ENCODE measurements at places on chromosomes 7 and 10. TPM values are rescaled to one million over a fixed set of nuclear protein-coding genes. Genes with fewer than 3 reads are reported as not detected.

GRCh38 chr7:1227071-1227804, 5.4 kb upstream of the UNCX start:
- H3K4me3 ChIP-seq: no peak overlapping the region
- no peak overlapping the region for H3K27ac ChIP-seq
- no peaks in the 10 kb centered on the region for H3K4me1 ChIP-seq
- no peaks in the 10 kb centered on the region for H3K36me3 ChIP-seq
- H3K27me3 ChIP-seq: peaks cover 89% of the 10 kb centered on the region

DNA sequence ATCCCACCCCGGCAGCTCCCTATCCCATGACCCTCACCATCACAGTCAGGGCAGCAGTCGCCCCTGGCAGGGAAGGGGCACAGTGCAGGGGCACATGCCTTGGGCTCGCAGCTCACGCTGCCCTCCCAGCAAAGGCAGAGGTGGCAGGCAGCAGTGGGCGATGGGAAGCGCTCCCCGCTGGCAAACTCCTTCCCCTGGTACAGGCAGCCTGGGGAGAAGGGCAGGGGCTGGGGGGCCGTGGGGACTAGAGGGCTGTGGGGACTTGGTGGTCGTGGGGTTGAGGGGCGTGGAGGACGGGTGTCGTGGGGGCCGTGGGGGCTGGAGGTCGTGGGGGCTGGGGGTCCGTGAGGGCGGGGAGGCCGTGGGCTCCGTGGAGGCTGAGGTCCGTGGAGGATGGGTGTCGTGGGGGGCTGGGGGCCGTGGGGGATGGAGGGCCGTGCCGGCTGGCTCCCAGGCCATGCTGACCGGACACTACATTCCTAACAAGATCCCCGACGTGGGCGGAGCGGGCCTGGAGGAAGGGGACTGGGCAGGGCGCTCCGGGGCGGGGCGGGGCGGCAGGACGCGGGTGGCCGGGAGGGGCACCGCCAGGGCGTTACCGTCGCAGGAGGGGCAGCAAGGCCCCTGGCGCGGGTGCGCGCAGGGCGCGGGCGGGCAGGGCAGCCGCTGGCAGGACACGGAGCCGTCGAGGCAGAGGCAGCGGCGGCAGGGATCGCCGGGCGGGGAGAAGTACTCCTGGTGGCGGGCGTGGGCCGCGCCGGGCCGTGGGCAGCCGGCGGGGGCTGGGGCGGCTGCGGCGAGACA, 20.0 kb downstream of the KCP start:
- no peak overlapping the region for H3K27ac ChIP-seq
- H3K27me3 ChIP-seq: peaks cover 12% of the 10 kb centered on the region
- H3K4me3 ChIP-seq: peak overlapping the region; percentile 22
- no peaks in the 10 kb centered on the region for H3K36me3 ChIP-seq
- no peaks in the 10 kb centered on the region for H3K4me1 ChIP-seq

GRCh38 chr7:33423646-33424020, 294.3 kb downstream of the BBS9 start:
- no peaks in the 10 kb centered on the region for H3K27me3 ChIP-seq
- no peak overlapping the region for H3K4me3 ChIP-seq
- no peaks in the 10 kb centered on the region for H3K4me1 ChIP-seq
- peak; percentile 28 for DNase-seq
- no peaks in the 10 kb centered on the region for H3K36me3 ChIP-seq
- no peak overlapping the region for H3K27ac ChIP-seq

DNA sequence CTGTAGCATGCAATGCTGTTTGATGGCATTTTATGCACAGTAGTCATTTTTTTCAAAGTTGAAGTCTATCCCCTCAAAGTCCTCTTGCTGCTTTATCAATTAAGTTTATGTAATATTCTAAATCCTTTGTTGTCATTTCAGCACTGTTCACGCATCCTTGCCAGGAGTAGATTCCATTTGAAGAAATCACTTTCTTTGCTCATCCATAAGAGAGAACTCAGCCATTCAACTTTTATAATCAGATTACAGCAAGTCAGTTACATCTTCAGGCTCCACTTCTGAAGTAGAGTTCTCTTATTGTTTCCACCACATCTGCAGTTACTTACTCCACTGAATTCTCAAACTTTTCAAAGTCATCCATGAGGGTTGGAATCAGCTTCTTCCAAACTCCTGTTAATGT, 32.3 kb downstream of the SDHAF3 start:
- no peaks in the 10 kb centered on the region for H3K36me3 ChIP-seq
- H3K4me3 ChIP-seq: no peak overlapping the region
- DNase-seq: no peak
- no peak overlapping the region for H3K27ac ChIP-seq

DNA sequence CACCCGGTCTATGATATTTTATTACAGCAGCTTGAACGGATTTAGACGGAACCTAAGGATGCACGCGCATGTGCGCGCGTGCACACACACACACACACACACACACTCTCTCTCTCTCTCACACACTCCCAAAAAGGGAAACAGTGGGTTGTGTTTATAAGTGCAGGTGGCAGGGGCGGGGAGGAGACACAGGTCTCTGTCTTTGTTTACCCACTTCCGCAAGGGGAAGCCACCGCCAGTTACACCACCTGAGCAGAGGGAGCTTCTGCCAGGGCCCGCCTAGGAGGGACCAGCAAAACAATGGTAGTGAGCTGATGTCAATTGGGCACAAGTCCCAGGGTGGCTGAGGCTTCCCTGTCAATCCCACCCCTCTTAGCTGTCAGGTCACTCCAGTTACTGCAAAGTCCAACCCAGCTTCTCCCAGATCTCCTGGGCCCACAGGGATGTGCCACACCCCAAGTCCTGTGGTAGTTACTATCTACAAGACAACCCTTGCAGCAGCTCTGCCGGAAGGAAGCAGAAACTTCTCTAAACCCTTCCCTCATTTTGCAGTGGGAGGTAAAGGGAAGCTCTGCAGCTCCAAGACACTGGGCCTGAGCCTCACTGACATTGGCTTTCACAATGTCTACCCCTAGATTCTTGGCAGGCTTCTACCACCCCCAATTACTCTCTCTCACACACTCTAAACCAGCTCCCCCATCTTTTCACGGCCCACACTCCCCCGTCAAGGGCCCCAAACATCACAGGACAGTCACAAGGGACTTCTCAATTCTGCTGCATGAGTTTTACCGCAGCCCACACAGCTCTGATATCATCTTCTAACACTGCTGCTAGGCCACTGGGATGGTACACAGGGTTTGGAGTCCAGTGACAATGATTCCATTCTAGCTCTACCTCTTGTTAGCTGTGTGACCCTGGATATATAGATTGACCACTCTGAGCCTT, 17.6 kb downstream of the ANXA11 start:
- H3K4me3 ChIP-seq: no peak overlapping the region
- H3K4me1 ChIP-seq: peaks cover 18% of the 10 kb centered on the region
- H3K27me3 ChIP-seq: no peaks in the 10 kb centered on the region
- peak overlapping the region; percentile 80 for H3K27ac ChIP-seq
- no peaks in the 10 kb centered on the region for H3K36me3 ChIP-seq

Gene NAT16
- total RNA-seq: not detected

Measured in colonic mucosa (tissue), 4 donors.